Stimulated activated CD4-positive, alpha-beta T cell treated with anti-CD3 and anti-CD28 coated beads, Interleukin-12 subunit alpha, Interleukin-12 subunit beta, amount 100 ng/mL, for 4 hours (primary cell): ENCODE measurements at places on chromosomes 2 and 18.

DNA sequence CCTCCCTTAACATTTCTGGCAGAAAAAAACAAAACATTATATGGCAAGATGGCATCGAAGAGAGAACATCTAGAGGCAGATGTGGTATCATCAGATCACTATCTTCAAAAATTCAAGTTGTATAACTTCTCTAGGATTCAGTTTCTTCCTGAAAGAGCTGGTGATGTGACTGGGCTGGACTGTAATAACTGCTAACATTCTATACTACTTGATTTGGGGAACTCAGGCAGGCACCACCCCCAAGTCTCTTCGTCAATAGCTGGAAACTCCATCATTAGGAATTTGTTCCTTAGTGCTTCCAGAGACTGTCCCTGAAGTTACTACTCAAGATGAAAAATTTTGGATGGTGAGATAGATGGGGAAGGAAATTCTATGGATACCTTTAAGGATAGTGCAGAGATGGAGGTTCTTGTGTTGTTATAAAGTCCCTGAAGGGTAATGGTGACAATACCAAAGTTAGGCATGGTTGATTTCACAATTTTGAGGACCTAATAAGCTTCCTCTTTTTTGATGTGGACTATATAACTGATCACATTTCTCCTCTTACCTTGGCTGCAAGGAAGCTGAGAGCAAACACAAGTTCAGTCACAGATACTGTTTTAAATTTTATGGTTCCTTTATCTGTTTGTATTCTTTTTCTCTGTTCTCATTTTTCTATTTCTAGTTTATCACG is 59.1 kb upstream of the PGAP1 start:
- DNase-seq = no peak

GRCh38 chr2:159650574-159650973 is 34.2 kb upstream of the BAZ2B start:
- DNase-seq = no peak

DNA sequence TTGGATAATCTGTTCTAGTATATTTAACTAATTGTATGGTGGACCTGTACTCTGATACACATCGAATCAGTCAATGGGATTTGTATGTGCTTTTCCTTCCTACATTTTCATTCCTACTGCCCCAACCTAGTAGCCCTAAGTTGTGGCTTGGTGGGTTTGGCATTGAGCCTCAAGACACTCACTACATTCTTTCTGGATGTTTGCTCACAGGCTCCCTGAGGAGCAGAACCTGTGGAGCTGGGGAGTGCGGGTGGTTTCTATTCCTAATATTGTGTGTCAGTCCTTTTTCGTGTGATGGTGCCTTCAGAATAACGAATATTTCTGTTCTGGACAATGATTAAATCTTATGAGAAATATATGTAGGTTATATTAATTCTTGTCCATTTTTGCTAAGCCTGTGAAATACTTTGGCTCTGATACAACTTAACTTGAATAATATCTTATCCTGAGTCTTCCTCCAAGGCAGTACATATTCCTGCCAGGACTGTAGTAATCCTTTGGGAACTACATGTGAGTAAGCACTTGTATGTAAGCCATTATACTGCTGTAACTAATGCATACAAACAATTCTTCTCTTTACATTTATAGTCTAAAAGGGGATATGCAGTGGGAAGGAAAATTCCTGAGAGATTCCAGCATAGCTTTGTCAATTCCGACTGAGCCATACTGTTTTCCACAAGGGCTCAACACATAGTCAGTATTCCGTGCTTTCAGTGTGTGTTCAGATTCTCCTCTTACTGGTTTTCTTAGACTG is 150.6 kb downstream of the AGPS start:
- no peak for DNase-seq

DNA sequence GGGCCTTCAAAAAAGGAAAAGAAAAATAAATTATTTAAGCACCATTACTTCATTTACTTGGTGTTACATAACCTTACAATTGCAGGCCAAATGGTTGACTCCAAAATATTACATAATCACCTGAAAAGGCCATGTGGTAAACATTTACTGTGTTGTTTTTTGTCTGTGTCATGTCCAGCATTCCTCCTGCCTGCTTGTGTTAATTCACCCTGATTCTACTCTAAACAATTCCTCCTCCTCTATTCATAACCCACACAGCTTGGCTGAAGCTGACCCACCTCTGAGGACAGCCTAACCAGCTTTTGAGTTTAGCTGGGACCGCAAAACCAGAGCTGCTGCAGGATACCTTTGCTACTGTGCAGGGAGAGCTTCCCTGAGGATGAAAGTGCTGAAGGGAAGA is 35.4 kb downstream of the TMX3 start:
- DNase-seq = no peak

- no peak for DNase-seq
Measured at GRCh38 chr18:50775207-50775606, 44.6 kb downstream of the MRO start.

GRCh38 chr2:133378386-133378785 is 189.9 kb downstream of the NCKAP5 start:
- no peak for DNase-seq

DNA sequence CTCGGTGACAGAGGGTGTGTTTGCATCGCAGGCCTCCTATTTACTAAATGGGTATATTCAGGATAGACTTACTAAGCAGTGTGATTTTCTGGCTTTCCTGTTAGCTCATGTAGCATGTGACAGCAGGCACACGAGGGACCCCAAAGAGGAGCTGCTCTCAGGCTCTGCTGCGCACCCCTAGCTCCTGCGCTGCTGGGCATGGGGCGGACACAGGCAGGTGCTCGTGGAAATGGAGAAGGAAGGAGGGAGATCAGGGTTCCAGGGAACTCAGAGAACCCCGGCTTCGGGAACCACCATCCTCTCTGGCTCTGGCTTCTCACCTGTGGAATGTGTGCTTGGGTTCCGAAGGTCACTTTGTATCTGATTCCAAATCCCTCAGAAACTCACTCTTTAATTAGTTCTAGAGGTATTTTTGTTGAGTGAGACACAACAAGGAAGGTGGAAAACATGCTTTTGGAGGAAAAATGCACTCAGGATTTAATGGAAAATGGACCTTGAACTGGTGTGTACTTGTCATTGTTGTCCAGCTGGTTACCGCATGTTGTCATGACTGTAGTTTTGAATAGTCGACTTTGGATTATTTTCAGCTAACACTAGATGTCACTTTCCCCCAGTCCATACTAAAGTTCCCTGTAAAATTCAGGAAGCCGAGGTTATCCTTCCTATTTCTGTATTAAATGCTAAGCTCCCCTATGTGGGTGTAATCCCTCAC is 3.5 kb downstream of the SNTG2 start:
- DNase-seq = no peak

- DNase-seq = no peak
Measured at GRCh38 chr2:9685637-9686036, 54.8 kb upstream of the YWHAQ start.

DNA sequence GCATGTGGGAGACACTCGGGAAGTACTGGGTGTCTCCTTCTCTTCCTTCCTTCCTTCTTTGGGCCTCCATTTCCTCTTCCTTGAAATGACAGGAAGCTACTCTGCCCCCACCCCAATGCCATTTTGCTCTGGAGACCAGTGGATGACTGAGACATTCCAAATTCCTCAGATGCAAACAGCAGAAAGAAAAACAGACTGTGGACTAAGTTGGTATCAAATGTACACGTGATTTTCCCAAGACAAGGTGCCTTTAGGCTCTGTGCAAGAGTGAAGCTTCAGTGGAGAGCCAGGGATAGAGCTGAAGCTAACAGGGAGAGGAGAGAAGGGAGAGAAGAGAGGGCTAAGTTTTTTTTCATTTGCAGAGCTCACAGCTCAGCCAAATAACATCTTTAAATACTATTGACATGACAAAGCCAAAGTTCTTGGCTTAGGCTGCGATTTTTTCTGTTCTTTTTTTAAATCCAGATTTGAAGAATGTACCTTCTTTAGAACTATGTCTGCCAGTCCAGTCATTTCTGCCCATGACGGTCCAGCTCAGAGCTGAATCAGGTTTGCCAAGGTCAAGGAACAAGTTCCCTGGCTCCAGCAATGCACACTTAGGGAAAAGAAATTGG is 84.5 kb upstream of the LCLAT1 start:
- DNase-seq = no peak

DNA sequence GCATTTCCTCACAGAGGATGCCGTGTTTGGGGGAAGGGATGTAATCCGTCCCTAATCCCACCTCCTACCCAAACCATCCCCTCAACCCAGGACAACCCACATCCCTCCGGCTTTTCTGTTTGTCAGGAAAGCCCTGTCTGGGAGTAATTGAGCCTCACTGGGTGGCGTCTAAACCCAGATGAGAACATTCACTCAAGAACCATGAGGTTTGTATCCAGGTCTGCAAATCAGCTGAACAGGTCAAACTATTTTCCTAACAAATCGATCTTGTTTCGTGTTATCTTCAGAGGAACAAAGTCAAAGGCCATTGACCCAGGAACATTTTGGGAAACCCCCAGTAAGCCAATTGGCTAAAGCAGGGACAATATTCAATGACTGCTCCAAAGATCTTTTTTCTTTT is 25.7 kb downstream of the CYP27C1 start:
- no peak for DNase-seq

GRCh38 chr2:185782223-185782769 is 43.7 kb downstream of the FSIP2 start:
- DNase-seq = no peak

DNA sequence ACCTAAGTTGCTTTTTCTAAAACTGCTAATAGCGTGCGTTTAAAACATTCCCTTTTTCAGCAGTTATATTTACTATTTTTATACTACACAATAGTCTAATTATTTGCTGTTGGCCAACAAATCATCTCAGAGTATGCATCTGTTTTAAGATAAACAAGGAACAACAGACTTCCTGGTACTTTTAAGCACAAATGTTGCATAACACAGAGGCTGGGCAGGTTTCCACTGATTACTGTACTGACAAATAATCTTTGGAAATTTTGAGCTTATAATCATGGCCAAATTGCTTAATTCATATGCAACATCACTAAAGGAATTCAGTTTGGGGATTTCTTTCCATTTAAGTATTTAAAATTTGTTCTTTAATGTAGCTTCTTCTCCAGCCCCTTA is 737.4 kb upstream of the SALL3 start:
- no peak for DNase-seq

- DNase-seq = no peak
Measured at GRCh38 chr2:98313492-98314250, 32.6 kb upstream of the CNGA3 start.

DNA sequence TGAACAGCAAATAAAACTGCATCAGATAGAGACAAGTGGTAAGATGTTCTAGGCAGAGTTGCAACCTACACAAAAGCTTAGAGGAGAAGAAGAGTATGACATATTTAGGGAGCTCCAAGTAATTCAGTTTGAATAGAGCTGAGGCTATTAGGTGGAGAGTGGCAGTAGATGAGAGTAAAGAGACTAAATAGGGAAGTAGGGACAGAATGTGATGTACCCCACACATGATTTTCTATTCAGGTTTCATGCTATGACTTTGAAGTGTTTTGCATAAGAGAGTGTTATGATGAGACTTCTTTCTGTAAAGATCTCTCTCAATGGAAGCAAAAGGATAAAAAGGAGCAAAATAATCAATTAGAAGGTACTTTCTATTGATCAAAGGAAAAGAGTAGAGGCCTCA is 206.8 kb upstream of the ERBB4 start:
- DNase-seq = no peak
